Uterus (tissue), 4 donors: ENCODE measurements at places on chromosomes 3 and 15.

DNA sequence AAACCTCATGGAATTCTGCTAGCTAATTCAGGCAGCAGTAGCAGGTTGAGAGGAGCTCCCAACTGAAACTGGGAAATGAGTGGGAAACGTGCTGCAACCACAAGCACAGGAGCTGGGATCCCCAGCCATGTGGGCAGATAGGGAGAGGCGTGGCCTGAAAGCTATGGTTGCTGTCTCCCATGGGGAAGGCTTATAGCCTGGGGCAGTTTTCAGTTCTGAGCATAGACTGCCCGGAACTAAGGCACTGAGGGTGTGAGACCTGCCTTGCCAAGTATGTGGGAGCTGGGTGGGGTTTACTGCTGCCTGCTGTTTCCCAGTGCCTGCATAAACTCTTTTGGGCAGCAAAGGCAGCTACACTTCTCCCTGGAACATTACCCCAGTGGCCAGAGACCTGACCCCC lies 229.5 kb downstream of the TUSC7 start:
- no peak for DNase-seq

GRCh38 chr3:178100908-178101307 lies 435.3 kb upstream of the KCNMB2 start:
- no peak for DNase-seq

DNA sequence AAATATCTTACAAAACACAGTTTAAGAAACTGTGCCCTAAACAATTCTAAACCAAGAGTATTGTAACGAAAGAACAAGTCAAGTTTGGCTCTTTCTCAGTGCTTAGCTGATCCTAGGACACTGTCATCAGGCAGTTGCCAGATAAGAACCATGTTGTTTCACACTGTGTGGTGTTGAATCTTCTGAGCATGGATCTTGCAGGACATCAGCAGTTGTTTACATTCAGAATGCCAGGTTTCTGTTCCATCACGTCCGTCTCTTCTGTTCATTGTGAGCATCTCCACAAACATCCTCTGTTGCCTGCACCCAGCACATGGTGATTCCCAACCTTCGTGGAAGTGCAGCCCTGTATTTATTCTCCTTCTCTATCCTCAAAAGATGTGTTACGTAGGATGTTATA lies 67.9 kb downstream of the DCUN1D1 start:
- no peak for DNase-seq

- DNase-seq, result no peak
Observed at GRCh38 chr3:170790647-170791046, 79.3 kb downstream of the RPL22L1 start.

DNA sequence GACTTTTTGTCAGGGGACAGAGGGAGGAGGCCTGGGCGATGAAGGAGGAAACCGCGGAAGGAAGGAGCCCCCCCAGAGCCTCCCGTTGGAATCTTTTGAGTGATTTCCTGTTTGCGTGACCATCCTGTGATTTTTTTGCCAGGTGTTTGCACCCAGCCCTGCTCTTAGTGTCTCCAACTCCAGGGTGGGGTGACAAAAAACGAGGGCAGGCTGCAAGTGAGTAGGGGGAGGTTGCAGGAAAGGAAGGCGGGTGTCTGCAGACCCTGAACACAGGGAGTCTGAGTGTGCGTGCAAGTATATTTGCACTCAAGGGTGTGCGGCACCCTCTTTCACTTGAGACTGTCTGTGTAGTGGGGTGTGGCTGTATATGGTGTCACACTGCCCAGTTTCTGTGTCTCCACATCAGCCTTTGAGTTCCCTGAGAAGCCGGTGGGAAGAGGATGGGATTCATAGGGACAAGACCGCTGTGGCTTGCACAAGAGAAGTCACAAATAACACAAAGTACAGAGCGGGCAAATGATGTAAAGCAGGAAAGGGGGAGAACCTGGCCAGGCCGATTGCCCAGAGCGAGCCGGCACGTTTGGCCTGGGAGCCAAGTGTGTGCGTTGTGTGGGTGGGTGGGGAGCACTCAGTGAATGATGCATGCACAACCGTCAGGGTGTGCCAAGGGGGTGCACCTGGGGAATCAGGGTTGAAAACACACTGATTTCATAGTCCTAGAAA lies 6.6 kb downstream of the ISLR2 start:
- peak; percentile 36 for DNase-seq

DNA sequence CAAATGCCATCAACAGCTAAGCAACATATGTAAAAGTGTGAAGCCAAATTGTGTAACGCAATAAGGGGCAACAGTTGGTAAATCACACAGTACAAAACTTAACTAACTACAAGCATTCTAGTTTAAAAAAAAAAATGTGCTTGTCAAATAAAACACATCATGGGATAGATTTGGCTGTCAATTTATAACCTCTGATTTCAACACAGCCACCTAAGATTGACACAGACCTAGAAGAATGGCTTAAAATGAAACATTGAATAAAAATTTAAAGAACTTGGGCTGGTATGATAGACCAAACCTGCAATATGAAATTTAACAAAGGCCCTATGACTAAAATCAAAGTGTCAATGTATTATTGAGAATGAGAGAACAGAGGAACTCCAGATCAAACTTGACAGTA lies 148.4 kb downstream of the NR1I2 start:
- DNase-seq, result no peak

DNA sequence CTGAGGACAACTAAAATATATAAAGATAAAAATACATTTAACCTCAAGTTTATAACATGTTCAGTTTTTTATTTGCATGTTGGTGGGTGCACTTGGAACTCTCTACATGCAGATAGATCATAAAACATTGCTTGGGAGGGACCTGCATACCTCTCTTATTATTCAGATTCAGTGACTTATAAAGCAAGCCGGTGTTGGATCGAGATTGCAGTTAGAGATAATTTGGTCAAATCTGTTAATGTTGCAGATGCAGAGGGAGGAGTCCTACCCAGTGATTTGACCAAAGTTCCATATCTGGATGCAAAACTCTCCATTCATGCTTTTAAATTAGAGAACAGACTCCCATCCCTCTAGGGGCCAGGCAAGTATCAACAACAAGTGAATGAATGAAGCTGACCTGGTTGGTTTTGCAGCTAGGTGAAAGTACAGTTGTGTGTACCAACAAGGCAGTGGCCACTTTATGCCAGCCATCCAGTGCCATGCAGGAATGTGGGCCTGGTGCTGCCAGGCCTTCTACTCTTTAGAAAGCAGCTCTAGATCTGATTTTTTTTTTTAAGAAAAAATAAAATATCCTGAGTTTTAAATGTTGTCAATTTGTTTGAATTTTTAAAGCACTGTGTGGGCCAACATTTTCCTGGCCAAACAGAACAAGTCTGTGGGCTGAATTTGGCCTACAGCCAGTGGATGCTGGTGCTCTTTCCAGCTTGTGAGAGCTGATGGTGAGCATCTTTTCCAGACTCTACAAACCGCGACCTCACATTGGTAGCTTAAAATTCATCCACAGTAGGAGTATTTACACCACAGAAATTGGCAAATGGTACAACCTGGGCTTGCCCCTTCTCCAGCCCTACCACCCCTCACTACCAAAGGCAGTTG lies 12.3 kb downstream of the CDIN1 start:
- peak; percentile 33 for DNase-seq

DNA sequence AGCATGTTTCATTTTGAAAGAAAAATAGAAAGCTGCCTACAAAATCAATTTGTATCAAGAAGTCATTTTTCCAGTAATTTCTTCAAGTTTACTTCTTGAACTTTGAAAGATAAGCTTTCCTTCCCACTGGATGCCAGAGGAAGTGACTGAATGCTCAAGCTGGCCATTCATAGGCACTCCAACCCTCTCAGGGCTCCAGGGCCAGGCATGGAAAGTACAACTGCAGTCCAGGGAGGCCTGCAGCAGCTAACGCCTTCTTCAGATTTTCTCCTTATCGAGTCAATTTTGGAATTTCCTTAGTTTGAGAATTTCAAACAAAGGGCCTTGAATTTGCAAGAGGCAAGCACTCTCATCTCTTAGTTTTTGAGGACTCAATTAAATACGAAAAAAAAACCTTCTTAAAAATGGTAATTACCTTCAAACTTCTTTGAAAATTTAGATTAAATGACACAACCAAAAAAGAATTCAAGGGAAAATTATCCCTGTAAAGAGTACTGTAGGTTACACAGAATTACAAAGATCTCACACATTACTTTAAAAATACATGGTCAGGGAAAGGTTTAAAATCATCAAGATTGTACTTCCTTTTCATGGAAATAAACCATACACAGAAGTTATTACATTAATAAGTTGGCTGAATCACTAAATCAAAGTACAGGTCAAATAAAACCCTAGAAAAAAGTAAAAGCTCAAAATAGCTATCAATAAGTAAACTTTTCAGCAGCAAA lies 2.5 kb downstream of the UBP1 start:
- no peak for DNase-seq

DNA sequence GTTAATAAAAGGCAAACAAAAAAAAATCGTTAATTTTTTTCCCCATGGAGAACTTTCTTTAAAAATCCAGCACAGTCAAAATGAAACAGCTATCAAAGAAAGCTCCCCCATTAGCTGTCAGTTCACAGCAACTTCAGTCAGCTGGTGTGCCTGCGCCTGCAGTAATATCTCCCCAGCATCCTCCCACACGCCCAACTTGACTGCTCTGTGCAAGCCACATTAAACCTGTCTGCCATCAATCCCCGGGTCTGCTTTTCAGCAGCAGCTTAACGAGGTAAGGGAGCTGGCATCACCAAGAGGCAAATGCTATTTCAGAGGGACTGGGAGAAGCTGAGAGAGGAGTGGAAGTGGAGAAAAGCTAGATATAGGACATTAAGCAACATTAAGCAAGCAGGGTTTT lies 337.5 kb downstream of the GAP43 start:
- peak; percentile 18 for DNase-seq
